ENCODE measurements at places on chromosomes 3 and 15.
A peak's percentile ranks its signal among the peaks of the same experiment; 100 is the strongest.

DNA sequence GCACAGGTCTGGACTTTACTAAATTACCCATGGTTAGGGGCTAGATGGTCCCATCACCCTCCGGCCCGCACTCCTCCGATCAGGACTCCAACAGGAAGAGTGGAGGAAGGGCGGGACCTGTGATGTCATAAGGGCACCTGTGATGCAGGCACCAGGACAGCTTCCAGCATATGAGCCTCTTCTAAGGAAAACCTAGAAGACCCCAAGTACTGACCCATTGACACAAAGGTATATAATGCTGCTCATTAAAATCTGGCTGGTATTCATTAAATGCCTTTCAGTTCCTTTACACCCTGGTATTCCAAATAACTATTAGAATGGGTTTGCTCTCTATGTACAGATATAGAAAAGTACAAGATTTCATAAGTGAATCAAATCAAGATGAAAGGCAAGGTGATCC, at the start of gene IQCF5:
Gene IQCF5 (minus strand): TSS at position 101 of the 400 bp plus-strand sequence. CDS start 70 bp downstream, at position 31.
- DNase-seq = no peak

DNA sequence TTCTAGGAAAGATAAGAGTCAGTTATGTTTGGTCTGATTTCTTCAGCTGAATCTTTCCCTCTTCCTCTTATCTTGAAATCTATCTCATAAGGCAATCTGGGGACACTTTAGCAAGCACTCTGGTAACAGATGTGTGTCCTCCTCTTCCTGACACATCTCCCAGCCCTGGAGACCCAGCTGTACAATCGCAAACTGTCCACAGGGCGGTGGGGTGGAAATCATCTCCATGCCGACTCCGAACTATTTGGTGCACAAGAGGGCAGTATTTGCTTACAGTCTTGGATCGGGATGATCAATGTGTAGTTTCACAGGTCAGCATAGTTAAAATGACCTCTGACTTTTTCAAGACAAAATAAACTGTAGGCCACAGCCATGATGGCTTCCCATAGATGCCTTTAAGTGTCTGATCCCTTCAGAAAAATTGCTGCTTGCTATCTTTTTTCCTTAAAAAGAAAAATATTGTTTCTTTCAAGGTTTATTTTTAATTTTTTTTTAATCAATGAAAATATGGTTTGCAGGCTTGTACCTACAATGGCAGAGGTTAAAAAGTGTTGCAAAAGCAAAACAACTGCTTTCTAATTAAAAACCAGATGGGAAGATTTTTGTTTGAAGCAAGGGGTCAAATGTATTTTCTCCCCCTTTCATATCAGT, 17.7 kb downstream of the EEFSEC start:
- DNase-seq = no peak

GRCh38 chr3:37862219-37862902, 681 bp downstream of the CTDSPL start:
- DNase-seq = peak; percentile 43

DNA sequence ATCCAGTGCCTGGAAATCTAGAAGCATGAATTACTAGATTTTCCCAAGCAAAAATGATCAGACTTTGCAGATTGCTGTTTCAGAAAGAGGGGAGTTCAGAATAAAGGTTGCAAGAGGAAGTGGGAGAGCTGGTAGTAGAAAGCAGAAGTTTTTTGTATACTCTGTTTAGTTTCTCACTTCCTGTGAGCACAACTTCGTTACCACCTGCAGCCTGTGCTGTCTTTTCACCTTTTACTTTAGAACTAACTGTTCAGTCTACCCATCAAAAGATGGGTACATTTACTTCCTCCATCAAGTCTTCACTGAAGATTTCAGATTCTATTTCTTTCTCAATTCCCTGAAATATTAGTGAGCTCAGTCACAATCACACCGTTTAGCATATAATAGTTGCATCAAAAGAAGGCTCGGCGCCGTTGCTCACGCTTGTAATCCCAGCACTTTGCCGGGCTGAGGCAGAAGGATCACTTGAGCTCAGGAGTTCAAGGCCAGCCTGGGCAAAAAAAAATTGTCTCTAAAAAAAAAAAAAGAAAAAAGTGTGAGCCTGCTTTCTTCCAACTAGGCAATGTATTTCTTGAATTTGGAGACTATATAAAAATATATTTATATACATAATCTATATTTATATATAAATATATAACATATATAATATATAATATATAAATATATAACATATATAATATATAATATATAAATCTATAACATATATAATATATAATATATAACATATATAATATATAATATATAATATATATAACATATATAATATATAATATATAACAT, 1.8 kb upstream of the CEP97 start:
- DNase-seq = peak; percentile 30

DNA sequence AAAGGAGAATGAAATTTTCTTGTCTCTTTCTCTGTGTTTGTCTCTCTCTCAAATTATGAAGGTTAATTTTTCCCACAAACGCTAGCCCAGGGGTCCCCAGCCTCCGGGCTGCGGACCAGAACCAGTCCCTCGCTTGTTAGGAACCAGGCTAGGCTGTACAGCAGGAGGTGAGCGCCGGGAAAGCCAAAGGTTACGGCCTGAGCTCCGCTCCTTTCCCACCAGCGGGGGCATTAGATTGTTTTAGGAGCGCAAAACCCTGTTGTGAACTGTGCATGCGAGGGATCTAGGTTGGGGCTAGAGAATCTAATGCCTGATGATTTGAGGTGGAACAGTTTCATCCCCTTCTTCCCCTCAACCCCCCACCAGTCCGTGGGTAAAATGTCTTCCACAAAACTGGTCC, 74.7 kb upstream of the ZNF385D start:
- no peak for DNase-seq

DNA sequence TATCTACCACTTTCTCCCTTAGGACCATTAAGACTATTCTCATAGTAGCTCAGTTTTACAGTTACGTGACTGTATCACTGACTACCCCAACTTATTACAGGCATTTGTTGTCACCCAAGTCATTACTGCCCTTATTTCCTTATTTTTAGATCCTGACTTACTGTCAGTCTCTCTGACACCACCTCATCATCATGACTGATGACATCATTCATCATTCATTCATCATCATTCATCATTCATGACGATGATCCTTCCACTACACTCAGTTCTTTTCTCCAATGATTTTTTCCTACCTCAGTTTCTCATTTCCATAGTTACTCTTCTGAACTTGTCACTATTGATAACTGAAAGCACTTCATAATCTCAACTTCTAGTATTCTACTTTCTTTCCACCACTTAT, 83.8 kb downstream of the ADAM10 start:
- DNase-seq = no peak

- DNase-seq = no peak
These were observed 53.6 kb downstream of the TASOR start for GRCh38 chr3:56629451-56629850.

DNA sequence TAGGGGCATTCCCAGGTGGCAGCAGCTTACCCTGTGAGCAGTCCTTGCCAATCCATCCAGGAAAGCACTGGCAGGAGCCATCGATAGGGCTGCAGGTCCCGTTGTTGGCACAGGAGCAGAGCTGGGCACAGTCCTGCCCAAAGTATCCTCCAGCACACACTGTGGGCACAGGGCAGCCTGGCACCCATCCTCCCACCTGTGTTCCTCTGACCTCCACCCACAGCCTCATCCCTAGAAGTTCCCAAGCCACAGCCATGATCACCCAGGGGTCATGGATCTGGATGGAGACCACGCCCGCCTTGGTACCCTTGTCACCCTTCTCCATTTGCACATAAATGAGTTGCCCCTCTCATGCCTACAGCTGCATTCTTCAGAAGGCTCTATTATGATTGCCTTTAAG, 48.6 kb downstream of the RAB11A start:
- DNase-seq = no peak

GRCh38 chr3:138786788-138787271, 47.9 kb downstream of the PIK3CB start:
- no peak for DNase-seq

DNA sequence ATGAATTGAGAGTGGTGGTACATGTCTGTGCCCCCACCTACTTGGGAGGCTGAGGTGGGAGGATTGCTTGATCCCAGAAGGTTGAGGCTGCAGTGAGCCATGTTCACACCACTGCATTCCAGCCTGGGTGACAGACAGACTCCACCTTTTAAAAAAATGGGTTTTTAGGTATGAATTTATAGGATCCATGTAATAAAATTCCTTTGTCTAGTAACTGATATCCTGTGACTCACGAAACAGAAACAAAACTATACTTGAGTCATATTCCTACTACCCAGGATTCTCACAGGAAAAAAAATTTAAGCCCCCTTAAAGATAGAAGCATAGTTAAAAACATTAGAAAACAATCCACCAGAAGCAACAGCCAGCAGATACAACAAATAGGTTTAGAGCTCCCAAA, 10.0 kb upstream of the CRTC3 start:
- no peak for DNase-seq

DNA sequence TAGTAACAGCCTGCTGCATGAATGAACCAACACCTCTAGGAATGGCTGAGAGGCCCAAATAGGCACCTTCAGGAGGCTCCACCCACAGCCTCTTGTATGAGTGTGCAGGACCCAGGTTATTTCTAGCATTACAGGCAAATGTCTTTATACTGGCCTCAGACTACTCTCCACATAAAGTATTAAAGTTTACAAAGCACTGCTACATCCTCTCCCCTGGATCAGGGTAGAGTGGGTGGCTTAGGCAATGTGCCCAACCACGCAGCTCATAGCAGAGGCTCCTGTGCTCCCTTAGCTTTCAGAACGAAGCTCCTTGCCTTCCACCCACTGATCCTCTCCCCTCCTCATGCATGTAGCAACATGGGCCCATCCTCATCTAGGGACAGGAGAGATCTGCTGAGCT, 16.3 kb downstream of the TMEM43 start:
- DNase-seq = peak; percentile 19

DNA sequence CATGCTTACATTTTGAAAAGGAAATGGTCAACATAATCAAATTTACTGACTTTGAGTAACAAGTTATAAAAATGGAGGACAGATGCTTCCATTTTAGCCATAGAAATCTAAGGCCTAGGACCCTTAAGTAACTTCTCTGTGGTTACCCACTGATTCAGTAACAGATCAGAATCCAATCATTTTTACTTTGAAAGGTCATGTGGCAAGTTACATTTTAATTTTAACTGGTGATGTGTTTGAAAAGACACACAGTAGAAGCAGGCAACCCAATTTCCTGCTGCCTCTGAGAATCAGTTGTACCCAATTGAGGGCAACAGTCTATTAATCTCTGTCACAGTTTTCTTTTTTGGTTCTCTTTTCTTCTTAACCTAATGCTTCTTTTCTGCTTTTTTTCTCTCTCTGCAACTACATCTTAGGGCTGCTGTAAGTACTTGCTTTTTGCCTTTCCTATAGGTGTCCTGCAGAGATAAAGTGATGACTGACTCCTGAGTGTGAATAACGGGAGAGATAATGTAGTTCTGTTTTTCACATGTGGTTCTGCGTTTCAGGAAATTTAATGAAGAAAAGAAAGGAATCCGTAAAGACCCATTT, 3.3 kb downstream of the ZWILCH start:
- DNase-seq = no peak

DNA sequence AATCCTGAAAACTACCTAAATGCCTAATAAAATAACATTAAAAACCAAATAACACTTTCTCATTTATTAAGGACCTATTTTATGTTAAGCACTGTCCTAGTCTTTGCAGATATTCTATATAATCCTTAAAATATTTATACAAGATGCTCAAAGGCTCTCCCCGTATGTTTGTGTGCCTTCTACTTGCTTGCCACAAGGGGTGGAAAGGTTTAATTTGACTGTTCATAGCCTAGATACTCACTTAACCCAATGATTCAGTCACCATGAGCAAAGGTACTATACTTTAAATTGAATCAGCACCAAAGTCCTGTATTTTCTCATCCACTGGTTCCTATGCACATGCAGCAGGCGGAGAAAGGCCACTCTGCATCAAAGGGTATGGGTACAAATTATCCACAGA, 32.0 kb downstream of the LSAMP start:
- DNase-seq = no peak

- no peak for DNase-seq
These were observed 124.6 kb upstream of the ARHGEF3 start for GRCh38 chr3:56926243-56926946.

GRCh38 chr3:3110749-3111361, 681 bp upstream of the IL5RA start:
- no peak for DNase-seq

DNA sequence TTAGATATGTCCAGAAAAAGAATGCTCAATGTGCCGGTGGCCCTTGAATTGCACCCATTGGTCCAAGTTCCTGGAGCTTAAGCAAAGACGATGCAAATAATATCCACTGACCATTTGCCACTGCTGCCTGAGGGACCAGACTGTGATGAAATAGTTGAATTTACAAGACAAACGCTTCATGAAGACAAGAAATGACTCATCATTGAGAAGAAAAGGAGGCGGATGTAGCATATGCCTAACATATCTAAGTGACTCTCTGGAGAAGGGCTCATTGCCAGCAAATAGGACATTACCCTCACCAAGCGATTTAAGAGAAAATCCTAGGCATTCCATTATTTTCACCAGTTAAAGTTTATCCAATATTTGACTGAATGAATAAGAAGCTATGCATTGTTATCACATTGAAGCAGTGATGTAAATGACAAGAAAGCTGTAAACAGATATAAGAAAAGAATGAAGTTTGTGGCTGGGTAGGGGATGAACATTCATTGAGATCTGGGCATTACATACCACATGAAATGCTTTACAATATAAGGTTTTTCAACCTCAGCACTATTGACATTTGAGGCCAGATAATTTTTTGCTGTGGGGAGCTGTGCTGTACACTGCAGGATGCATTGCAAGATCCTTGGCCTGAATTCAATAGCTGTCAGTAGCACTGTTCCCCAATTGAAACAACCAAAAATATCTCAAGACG, 48.9 kb upstream of the CPNE4 start:
- no peak for DNase-seq

GRCh38 chr3:115660646-115661337, 37.5 kb downstream of the GAP43 start:
- no peak for DNase-seq

DNA sequence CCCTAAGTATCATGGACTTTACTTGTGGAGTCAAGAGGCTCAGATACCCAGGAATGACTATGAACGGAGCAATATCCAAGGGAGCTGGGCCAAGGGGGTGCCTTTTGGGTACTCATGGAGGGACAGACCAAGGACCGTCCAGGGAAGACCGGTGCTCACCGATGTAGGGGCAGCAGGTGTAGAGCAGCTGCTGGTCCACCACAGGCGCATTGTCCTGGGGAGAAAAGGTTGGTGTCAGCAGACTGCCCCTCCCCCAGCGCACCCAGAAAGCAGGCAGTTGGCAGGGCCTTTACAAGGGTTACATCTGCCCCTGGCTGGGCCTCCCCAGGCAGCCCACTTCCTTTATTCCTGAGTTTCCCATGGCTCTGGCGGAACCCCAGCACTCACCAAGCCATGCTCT, 7.5 kb downstream of the CDAN1 start:
- no peak for DNase-seq

GRCh38 chr3:1381647-1382036, 288.8 kb downstream of the CNTN6 start:
- DNase-seq = no peak

GRCh38 chr3:131775650-131776049, 259.2 kb downstream of the CPNE4 start:
- no peak for DNase-seq

DNA sequence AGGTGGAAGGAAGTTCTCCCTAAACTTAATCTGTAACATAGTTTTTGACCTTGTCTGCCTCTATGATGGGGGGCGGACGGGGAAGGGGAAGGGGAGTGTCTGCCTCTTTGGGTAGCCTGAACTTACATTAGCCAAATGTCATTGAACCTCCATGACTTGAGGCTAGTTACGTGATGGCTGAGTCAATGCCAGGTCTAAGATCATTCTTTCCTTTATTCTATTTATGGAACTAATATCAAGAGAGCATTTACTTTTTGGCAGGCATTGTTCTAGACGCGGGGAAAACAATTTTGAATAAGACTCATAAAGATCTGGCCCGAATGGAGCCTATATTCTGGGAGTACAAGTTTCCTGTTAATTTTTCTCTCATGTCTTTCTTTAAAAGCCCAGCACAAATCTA, 340.7 kb upstream of the C2CD4B start:
- DNase-seq = no peak

All from activated naive CD4-positive, alpha-beta T cell treated with anti-CD3 and anti-CD28 coated beads, Interleukin-2, amount 10 ng/mL, durations not matched to agents 7 days and 5 days (primary cell).